ENCODE measurements at places on chromosomes 7 and 10.

DNA sequence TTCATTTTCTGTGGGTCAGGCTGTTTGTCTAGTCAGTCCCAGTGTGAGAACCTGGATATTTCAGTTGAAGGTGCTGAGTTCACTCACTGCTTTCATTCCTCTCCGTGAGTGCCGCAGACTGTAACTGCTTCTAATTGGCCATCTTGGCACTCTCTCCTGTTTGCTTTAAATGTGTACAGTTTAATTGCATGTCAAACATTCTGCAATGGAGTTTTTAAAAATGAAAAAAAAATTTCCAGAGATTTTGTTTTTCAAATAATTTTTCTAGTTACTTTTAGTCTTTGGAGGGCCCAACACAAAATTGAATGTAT lies 87.8 kb downstream of the CCSER2 start:
- no peak for DNase-seq

DNA sequence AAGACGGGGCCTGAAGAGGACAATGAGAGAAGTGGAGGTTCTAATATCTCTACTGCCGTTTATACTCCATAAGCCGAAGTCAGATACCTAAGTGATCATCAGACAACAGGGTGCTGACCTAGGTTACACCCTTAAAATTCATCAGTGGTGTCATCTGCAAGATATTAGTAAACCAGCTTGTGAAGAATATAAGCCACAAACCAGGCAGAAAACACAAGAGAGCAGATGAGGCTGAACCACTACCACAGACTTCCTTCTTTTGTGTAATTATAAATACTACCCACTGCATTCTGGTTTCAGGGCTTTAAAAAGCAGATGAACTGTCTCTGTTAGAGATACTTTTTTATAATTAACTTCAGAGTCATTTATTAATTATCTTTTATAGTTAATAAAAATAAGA lies 69.0 kb upstream of the LRRC17 start:
- no peak for DNase-seq

GRCh38 chr7:95794917-95795515 lies 22.7 kb downstream of the DYNC1I1 start:
- DNase-seq, result no peak

DNA sequence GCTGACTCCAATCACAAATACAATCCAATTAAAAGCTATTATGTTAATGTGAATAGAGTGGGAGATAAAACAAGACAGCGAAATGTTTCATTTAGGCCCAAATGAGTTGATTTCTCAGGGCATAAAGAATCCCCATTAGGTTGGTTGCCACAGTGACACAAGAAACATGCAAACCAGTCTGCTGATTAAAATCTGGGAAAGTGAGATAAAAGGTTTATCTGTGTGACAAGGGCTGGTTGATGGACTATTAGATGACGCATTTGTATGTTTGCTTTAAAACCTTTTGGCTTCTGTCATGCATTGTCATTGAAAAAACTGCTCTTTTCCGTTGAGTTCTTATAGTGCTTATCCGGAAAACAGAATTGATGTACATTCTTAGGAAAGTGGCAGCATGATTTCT lies 658.2 kb downstream of the GATA3 start:
- DNase-seq, result no peak

- DNase-seq, result no peak
Observed at GRCh38 chr10:64503429-64503828, 982.2 kb downstream of the REEP3 start.

GRCh38 chr7:36165059-36165458 lies 12.0 kb downstream of the EEPD1 start:
- DNase-seq, result no peak

All from stimulated activated CD4-positive, alpha-beta T cell treated with anti-CD3 and anti-CD28 coated beads, Interleukin-2, amount 100 ng/mL, for 48 hours (primary cell).